ENCODE measurements at places on chromosomes 13 and 19.
A peak's percentile ranks its signal among the peaks of the same experiment; 100 is the strongest.

DNA sequence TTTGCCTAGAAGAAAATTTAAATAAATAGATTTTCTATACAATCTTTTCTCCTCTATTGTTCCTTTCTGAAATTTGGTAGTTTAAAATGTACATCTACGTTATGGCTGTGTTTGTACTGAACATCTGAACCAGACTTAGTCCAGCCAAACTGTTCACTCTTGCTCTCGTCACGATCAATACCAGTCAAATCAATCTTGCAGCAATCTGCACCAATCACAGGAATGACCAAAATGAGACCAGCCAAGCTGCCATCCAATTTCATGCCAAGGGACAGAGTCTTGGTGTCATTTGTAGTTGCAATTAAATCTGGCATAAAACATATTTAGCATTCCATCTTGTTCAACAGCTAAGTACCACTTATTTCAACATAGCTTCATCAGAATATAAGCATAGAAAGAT lies 156.6 kb downstream of the IRS2 start:
- DNase-seq: no peak

DNA sequence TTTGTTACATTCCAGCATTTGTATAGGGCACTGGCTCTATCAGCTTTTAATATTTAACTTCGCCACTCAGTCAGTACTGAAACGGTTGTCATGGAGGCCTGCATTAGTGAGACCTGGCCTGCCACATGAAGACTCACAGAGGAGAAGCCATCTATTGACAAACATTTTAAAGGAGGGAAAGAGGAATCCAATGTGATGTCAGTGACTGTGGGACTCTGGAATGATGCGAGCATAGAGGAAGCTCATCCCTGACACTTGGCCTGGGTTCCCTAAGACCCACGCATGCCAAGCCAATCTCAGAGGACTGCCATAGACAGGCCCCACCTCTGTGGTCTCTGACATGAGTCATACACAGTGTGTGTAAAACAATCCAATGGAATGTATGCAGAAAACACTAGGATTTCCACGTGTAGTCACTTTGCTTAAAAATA lies 7.9 kb upstream of the DPY19L3 start:
- no peak for DNase-seq

DNA sequence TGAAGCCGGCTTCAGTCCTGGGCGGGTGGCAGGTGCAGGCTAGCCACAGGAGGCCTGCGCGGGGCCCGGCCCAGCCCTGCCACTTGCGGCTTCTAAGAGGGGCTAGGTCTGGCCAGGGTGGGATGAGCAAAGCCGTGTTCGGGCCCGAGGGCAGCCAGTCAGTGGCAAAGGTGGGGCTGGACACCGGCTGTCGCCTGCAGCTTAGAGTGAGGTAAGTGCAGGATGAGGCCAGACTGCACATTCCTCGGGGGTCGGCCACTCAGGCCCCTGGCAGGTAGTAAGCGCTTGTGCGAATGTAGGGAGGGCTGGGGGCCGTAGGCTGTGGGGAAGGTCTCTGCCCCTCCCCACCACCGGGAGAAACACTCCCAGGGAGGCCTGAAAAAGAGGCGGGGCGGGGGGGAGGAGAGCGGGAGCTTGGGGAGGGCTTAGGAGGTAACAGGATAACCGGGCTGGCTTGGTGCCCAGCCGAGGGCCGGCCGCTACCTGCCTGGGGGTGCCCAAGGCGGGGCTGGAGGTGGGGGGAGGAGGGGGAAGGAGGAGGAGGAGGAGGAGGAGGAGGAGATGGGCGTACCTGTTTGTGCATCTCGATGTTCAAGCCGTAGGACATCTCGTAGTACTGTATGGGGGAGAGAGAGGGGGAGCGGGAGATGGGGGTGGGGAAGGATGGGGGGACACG lies 6.4 kb downstream of the TLE5 start:
- no peak for DNase-seq

DNA sequence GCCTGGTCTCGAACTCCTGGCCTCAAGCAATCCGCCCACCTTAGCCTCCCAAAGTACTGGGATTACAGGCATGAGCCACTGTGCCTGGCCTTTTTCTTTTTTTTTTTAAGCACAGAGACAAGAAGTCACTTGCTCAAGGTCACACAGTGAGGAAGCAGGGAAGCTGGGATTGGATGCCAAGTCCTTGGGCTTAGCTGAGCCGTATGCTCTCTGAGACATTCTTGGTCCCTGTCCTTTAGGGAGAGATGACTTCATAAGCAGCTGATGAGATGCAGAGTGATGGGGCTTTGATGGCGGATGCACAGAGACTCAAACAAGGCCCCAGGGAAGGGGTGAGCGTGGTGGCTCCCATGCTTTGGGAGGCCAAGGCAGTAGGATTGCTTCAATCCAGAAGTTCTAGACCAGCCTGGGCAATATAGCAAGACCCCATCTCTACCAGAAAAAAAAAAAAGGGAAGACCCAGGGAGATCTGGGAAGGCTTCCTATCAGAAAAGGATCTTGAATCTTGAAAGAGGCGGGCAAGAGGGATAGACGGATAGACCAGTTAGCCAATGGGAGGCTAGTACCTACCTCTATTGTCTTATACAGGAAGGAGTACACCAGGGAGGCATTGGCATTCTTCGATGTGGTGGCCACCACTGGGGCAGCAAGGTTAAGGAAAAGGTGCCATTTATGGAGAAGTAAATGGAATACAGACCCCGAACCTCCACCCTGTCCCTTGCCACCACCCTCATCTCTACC lies 3.9 kb downstream of the AP1M2 start:
- DNase-seq: no peak

GRCh38 chr19:23439623-23440022 lies 44.4 kb upstream of the ZNF91 start:
- no peak for DNase-seq

- DNase-seq: no peak
These were observed 1180.1 kb upstream of the ATXN8OS start for GRCh38 chr13:68927387-68928026.

GRCh38 chr19:31423896-31424295 lies 74.7 kb upstream of the TSHZ3 start:
- DNase-seq: no peak

DNA sequence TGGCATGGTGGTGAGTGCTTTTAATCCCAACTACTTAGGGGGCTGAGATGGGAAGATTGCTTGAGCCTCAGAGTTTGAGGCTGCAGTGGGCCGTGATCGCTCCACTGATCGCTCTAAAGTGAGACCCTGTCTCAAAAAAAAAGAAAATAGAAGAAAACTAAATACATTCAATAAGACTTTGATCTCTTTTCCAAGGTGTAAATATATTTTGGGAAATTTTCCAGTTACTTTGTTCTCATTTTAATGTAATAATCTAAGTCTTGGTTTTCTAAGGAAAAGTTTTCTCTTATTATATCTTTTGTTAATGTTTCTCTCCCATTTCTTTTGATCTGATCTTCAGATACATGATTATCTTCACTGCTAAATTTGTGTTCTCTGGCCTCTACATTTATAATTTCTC lies 9.6 kb downstream of the LDLR start:
- DNase-seq: no peak

DNA sequence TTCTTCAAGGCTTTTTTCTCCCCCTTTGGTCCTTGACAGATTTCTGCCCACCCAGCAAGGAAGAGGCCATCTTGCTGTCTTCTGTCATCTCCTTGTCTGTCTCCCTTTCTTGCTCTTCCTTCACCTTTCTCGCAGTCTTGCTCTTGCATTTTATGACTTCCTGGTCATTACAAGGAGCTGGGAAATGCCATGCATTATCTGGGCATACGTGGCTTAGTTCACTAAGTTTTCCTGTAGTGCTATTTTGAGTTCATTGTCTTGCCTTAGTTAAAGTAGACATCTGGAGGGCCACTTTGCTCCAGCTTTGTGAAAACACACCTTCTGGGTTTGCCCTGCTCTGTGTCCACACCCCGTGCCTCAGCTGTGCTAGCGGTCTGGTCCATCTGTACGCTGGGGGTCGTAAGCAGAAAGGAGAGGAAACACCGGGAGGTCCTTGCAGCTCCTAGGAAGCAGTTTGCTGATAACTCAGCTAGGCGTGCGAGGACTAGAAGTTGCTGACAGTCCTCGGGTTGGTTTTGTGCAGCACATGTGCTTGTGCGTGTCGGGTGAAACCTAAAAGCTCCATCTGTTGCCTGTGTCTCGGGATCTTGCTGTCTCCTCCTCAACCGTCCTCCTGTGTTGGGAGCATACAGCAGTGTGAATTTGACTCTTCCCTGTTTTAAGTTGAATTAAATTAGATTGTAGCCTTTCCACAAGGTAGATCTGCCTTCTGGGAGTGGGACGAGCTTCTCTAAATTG lies 59.4 kb downstream of the ARHGEF7 start:
- DNase-seq: no peak

GRCh38 chr13:72041165-72041564 lies 174.2 kb upstream of the DACH1 start:
- DNase-seq: no peak

DNA sequence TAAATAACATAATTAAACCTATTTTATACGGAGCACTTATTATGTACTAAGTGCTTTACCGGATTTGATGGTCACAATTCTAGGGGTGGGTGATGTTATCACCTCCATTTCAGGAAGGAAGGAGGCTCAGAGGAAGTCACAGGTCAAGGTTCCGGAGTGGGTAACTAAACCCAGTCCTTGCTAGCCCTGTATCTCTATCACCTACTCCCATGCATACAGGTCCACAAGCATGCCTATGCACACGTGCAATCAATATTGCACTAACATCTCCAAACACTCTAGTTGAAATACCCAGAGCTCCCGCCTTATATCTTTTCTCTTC lies 17.8 kb upstream of the FOSB start:
- DNase-seq: no peak

DNA sequence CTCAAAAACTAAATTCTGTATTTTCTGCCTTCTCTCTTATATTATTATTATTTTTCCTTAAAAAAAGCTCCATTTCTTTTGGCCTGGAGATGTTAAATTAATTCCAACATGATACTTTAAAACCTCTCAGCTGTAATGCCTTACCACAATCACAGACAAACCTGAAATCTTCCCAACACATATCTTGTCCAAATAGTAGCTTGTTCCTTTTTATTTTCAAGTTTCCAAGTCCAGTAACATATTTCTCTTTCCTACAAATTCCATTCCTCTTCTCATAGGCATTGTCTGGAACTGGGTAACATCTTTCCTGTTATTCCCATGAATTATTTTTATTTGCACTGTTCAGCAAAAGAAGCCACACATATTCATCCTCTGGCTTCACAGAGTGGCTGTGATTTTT lies 137.0 kb downstream of the SLITRK6 start:
- DNase-seq: no peak

GRCh38 chr13:105732806-105733529 lies 802.5 kb downstream of the EFNB2 start:
- no peak for DNase-seq

DNA sequence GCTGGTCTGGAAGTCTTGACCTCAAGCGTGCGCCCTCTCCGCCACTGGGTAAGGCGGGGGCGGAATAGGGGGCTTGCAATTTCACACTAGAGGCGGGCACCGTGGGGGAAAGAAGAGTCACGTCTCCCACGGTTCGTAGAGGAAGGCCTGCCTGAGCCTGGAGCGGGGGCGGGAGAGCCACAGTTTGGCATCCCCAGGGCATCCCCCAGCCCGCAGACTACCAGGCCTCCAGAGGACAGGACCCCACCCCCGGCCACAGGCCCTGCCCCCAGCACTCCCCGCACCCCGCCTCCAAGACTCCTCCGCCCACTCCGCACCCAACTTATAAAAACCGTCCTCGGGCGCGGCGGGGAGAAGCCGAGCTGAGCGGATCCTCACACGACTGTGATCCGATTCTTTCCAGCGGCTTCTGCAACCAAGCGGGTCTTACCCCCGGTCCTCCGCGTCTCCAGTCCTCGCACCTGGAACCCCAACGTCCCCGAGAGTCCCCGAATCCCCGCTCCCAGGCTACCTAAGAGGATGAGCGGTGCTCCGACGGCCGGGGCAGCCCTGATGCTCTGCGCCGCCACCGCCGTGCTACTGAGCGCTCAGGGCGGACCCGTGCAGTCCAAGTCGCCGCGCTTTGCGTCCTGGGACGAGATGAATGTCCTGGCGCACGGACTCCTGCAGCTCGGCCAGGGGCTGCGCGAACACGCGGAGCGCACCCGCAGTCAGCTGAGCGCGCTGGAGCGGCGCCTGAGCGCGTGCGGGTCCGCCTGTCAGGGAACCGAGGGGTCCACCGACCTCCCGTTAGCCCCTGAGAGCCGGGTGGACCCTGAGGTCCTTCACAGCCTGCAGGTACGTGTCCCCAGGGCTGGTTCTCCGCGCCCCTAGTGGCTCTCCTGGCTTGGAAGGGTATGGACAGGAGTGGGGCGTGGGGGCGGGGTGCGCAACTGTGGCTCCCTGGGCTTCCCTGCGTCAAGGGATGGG lies at the start of gene ANGPTL4:
Gene ANGPTL4, plus strand, starts transcription at position 353 of the 969 bp plus-strand sequence. Its CDS starts 167 bp downstream, at position 520.
- peak; percentile 47 for DNase-seq

- DNase-seq: no peak
These were observed 276.0 kb downstream of the SLC7A1 start for GRCh38 chr13:29319451-29319850.

GRCh38 chr13:73059460-73060250 lies 850 bp downstream of the KLF5 start:
- no peak for DNase-seq

GRCh38 chr19:3034656-3035541 lies 5.8 kb upstream of the TLE2 start:
- DNase-seq: no peak

GRCh38 chr13:100517135-100517534 lies 71.5 kb downstream of the GGACT start:
- DNase-seq: no peak

GRCh38 chr19:17095141-17095919 lies 19.8 kb downstream of the MYO9B start:
- no peak for DNase-seq

DNA sequence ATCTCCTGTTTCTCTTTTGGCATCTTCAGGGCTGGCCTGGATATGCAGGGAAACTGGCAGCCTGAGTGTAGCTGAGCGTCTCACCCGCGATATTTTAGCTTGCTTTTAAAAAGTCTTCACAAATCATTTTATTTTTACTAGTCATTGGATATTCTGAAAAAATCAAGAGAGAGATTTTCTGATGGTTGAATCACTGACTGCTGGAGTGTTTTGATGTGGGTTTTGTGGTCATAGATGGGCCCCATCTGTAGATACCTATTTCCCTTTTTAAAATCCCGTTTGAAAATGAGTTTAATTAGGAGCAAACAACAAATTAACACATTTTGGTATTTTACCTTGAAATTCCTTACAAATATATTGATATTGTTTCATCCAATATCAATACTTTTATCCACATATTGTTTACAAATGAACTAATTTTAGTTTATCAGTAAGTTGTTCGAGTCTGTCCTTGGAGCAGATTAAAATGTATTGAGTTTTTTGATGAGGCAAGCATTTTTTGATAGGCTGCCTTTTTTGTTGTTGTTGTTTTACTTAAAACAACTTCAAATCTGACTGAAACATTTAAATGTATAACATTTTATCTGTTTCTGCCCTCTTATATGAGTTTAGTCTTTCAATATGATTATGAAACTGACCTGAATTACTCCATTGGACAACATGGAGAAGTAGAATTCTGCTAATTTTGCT lies 21.5 kb upstream of the OXGR1 start:
- no peak for DNase-seq
